ENCODE measurements at places on chromosomes 7 and 10.

DNA sequence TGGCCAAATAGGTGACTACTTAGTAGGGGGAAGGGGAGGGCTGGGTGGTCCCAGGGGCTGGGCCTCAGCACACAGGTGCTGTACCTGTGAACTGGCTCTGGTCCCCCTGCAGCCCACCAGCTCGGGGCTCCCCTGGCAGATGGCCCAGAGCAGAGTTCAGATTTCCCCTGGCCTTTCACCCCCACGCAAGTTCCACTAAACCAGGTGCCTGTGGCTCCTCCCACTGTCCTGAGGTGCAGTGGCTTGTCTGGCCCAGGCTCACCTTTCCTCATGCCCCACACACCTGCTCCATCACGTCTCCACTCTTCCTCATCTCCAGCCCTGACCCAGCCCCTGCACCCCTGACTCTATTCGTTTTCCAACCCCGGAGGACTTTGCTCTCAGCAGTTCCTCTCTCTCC, 47.3 kb upstream of the OPALIN start:
- DNase-seq, result no peak

- no peak for DNase-seq
Observed at GRCh38 chr10:12644380-12645144, 295.2 kb downstream of the CAMK1D start.

DNA sequence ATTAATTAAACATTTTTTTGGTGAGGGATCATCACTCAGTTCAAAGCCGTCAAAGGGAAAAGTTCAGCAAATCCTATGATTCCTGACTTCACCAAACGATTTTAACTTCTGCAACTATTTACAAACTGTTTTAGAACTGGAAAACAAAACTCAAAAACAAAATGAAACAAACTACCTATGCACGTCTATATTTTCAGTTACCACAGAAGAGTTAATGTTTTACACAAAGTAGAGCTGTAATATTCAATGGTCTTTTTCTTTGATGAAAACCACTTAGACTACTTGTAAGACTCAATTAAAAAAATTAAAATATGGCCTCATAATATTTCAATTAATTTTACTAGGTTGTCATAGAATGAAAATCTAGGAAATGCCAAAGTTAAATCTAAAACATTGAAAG, 131.5 kb downstream of the ATE1 start:
- DNase-seq, result no peak

- DNase-seq, result no peak
Observed at GRCh38 chr7:134618756-134619530, 27.7 kb upstream of the BPGM start.

DNA sequence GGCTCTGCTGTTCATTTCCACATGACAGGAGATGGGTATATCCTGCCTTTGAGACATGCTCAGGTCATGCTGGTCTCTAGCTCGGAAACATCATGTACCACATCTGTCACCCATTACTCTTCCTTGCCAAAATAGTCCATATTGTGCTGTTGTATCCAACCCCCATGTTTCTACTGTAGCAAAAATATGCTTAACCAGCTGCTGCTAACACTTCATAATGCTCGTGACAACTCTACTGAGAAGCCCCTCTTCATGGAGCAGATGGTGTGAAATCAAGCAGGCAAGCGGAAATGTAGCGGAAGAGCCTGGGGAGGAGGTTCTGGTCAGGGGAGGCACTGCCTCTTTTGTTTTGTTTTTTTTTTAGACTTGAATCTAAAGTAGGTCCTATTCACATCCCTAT, 82.9 kb downstream of the NPY start:
- no peak for DNase-seq

- no peak for DNase-seq
Observed at GRCh38 chr10:14240253-14241189, 90.2 kb downstream of the FRMD4A start.

- no peak for DNase-seq
Observed at GRCh38 chr10:5584895-5585516, 60.2 kb downstream of the CALML3 start.

- DNase-seq, result no peak
Observed at GRCh38 chr7:150365673-150366398, 2.8 kb upstream of the REPIN1 start.
